ENCODE measurements at places on chromosomes 5 and 9.

DNA sequence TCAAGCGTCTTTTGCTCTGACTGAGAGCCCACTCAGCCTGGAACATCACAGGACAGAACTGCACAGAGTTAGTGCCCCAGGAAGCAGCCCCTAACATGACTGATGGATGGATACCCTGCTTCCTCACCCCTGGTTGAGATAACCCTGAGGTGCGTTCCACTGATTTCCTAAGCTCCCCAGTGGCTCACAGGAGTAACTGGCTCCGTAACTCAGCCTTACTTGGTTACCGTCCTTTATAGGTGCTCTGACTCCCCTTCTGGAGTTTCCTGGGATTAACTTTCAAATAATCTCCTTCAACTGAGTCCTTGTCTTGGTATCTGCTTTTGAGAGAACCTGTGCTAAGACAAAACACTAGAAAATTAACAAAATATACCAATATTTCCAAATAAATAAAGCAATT lies 449.5 kb downstream of the AGTPBP1 start:
- no peak for DNase-seq

GRCh38 chr5:43729846-43730478 lies 127.0 kb downstream of the NNT start:
- DNase-seq, result peak; percentile 30

DNA sequence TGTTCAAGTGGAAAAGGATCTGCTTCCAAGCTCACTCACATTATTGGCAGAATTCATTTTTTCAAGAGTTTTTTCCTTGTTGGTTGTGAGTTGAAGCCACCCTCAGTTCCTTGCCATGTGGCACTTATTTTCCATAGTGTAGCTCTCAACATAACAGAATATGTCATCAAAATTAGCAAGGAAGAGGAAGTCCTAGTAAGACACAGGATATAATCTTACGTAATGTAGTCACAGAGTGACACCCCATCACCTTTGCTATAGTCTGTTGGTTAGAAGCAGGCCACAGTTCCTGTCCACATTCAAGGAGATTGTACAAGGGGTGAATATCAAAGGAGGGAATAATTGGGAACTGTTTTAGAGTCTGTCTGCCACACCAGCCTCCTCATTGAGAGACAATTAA lies 15.7 kb downstream of the IRGM start:
- DNase-seq, result no peak

DNA sequence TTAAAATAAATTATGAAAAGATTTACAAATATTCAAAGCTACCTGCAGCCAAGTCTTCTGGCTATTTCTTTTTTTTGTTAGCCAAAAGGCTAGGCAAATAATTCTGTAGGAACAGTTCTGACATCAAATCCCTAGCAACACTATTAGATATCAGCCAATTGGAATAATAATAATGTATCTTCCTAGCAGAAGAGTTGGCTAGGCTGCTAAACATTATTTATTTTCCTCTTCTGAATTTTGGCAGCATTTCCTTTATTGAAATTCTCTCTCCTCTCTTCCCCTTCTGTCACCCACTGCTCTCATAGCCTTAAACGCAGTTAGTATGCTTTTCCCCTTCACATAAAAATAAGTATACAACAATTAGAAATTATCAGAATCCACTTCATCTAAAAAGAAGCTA lies 42.6 kb downstream of the ZDHHC21 start:
- DNase-seq, result no peak

DNA sequence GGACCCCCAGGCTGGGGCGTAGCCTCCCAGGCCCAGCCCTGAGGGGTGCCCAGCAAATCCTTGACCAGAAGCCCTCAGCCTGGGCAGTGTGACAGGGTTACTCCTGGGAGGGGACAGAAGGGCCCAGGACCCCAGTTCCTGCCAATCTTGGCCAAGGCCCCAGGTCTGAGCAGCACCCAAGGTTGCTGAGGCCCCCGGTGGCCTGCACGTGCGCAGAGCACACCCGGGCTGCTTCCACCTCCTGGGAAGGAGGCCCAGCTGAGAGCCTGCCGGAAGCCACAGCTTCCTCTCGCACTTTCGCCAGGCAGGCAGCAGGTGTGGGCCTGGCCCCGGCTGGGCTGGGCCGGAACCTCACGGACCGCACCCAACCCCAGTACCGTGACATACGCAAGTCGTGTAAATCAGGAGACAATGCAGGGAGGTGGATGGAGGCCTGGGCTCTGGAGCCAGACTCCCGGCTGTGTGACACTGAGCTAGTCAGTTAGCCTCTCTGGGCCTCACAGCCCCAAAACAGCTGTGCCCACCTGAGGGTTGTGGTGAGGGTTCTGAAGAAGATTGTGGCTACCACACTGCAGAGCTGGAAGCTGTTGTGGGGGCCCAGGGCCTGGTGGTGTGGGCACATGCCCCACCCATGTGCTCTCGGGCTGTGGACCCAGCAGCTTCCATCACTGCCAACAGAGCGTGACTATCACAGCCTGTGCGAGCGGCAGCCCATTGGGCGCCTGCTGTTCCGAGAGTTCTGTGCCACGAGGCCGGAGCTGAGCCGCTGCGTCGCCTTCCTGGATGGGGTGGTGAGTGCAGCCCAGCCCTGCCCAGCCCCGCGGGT lies 5.1 kb downstream of the GRK6 start:
- peak; percentile 72 for DNase-seq

GRCh38 chr9:21996438-21996837 lies 1.8 kb downstream of the CDKN2B-AS1 start:
- no peak for DNase-seq

DNA sequence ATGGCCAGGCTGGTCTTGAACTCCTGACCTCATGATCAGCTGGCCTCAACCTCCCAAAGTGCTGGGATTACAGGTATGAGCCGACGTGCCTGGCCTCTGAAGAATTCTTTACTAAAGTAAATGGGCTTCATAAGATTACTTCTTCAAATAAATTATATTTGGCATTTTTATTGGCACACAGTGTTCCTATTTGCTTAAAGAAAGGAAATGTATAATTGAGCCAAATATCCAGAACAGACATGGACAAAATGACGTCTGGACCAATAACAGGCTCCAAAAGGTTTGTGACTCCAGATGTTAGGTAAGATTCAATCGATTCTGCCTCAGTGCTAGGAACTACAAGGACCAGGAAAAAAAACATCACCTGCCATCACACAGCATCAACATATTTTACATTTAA lies 40.7 kb downstream of the ECPAS start:
- DNase-seq, result no peak

DNA sequence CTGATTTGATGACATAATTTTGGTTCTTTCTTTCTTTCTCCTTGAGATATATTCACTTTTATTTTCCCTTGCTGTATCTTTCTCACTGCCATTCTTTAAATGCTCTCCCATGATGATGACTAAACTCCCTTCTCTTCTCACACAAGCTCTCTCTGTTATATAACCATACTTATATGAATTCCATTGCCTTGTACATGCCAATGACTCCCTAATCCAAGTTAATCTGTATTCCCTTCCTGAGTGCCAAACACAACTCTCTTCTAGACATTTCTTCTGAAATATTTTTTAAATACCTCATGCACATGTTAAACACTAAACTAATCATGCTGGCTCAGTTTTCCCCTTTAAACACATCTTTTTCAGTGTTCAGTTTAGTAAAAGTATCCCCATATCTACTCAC lies 62.2 kb upstream of the ST8SIA4 start:
- no peak for DNase-seq

DNA sequence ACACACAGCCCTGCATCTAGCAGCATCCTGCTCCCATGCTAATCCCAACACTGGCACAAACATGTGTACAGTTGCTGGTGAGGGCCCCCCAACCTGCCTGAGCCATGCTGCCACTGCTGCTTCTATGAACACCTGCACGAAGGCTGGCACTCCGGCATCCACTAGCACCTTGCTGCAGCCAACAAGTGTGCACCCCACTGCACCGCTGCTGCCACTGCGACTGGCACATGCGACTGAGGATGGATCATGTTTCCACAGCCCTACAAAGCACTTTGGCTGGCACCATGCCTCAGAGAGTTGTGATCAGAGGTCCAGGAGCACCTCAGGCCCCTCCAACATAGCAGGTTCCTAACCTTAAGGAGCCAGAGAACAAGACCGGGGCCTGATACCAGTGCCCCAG lies 7.8 kb upstream of the PDCD1LG2 start:
- no peak for DNase-seq

DNA sequence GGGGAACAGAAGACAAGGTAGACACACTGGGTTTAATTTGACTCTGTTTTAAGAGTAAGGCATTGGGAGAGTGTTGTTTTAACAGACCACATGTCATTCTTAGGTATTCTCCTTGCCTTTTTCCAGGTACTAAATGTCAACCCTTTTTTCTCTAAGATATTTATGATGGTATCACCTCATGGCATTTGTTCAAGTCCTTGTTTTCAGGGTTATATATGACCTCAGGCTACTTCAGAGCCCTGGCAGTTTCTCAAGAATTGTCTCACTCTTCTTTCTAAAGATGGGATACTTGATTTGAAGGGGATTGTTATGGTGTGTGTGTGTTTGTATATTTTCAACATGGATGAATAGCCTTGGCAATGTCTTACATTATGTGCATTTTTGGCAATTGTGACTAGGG lies 131.1 kb upstream of the ACTBL2 start:
- DNase-seq, result no peak

DNA sequence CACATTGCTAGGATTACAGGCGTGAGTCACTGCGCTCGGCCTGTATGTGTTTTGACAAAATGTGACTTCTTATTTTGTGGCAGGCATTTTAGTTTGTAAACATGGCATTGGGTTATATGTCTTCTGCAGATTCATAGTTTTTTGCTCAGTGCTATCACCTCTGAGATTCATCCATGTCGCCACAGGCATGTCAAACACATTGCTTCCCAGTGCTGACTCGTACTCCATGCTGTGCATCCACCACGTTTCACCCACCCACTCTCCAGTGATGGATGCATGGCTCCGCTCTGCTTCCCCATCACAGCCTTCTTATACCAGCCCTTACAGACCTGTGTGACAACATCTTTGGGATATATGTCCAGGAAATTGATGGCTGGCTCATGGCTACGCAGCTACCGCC lies 158.8 kb downstream of the GAS1 start:
- DNase-seq, result no peak

- no peak for DNase-seq
Measured at GRCh38 chr9:16342246-16343020, 528.0 kb downstream of the BNC2 start.

DNA sequence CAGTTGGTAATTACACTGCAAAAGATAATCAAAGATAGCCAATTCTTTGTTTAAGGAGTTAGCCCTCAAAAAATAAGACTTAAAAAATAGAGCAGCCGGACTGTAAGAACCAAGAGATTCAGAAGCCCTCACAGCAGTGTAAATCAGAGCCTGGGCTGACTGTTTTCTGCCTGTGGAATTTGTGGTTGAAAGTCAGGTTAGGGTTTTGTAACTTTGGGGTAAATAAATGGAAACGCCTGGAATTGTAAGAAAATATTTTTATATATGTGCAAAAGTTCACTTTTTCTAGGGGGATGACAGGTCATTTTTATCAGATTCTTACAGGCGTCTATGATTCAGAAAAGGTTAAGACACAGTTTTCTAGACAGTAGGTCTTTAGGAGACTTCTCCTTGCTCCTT lies 35.6 kb downstream of the KLHL3 start:
- no peak for DNase-seq

DNA sequence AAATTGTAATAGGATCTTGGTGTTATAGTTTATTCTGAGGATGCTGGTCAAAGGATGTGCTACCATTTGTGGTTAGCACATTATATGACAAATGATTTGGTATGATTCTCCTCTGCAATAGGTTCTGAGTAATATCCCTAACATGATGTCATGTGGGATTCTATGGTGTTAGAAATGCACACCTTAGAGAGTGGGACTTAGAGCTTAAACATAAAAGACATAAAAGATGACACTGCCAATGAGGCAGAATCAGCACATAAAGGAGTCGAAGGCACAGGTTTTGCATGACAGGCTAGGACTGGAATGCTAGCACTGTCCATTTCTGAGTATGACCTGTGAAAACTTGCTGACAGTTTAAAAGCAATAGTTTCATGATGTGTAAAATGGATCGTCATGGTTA lies 100.4 kb downstream of the OSTF1 start:
- no peak for DNase-seq

GRCh38 chr5:115947260-115947659 lies 15.0 kb upstream of the LVRN start:
- DNase-seq, result no peak

DNA sequence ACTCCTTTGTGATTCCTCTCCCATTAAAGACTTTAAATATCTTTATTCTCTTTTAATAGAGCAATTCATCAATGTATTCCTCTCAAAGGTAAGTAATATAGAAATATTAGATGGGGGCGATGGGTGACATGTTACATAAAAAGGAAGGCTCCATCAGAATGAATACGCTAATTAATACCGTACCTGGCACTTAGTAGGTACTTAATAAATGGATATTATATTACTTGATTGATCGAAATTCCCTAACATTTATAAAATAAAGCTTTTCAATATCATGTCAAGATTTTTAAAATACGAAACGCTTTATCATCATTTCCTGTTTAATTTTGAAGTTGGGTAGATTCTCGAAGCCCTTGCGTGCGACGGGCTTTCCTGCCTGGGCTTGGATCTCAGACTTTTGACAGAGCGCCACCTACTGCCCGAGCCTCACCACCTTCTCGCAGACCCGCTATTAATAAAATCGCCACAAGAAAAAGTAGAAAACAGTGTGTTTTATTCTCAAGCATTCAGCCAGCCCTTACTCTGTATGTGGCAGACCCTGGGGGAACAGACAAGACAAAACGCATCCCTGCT lies 99.4 kb downstream of the C5orf15 start:
- DNase-seq, result peak; percentile 79

DNA sequence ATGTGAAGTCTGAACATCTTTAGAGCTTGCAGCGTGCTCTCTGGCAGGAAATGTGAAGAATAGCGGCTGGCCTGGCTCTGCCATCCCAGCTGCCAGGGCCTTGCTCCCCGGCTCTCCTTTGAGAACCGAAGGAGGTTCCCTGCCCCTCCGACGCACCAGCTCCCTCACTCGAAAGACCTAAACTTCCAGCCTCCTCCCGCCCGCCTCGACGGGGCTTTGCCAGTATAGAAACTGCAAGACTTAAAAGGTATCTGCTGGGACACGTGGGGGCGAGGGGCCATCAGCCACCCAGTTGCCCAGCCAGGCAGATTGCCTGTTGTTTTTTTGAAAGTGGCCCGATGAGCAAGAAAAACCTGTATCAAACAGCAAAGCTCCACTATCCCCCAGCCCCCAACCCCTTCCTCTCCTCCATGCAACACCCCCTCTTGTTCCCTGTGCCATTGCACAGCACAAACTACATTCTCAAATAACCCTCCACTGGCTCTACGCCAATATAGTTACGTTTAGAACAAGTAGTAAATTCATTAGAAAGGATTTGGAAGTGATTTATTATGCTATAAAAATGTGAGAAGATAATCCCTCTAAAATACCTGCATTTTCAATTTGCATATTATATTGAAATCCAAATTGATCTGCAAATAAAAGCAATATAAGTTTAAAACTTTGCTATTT lies 331.9 kb downstream of the MED10 start:
- no peak for DNase-seq

DNA sequence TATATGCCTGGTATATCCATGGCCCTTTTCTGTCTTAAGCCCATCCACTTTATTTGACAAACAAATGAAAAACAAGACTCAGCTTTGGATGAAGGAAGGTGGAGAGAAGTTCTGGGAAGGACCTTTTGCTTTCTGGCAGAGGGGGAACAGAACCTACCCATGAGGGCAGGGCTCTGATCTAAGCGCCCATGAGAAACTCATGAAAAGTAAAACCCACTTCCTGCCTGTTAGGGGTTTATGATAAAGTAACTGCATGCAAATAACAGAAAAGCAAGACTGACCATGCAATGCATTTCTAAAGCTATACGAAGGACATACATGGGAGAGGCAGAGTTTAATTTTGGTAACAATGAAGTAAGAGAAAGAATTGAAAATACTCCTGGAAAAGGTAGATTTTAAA lies 181.9 kb upstream of the ADRA1B start:
- no peak for DNase-seq

Data from GM20000 (cell line).